ENCODE measurements at places on chromosomes 6 and 20. TPM values are rescaled to one million over a fixed set of nuclear protein-coding genes. Genes with fewer than 3 reads are reported as not detected.

DNA sequence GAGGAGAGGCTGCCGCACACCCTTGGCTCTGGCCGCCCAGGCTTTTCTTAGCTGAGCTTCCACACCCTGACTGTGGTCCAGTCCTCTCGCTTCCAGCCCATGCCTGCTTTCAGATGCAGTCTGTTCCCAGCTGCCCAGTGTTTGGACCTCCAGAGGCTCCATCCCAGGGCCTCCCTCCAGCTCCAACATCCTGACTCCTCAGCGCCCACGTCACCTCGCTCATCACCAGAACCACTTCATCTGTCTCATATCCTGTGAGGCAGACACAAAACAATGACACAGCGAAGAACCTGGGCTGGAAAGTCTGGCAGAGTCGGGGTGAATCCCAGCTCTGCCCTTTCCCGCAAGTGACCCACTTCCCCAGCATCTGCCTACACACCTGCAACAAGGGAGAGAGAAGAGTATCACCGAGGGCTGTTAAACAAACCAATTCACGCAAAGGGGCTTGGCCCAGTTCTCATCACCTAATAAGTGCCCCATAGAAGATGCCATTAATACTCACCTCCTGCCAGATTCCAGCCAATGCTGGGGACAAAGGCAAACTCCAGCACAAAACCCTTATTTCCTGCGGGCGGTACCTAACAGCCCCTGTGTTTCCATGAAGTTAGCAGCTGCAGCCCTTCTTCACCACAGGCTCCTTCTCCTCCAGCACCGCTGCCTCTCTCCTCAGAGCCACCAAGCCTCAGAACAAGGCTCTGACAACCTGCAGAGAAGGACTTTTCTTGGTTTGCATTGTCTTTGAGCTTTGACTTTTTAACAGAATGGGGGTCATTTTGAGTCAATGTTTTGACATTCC, 133.4 kb upstream of the CDH4 start:
- DNase-seq = peak; percentile 45

DNA sequence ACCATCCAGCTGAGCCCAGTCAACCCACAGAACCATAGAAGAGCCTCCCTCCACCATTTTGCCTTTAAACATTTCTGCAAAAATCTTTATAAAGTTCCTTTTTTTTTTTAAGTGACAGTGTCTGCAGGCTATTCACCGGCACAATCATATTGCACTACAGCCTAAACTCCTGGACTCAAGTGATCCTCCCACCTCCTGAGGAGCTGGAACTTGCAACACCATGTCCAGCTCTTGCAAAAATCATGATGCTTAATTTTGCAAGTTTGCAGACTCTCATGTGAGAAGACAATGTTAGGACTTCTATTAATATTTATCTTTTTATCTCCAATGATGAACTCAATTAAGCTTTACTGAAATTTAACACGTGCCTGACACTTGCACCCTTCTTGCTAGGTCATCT, 88.8 kb downstream of the INSM1 start:
- DNase-seq = no peak

DNA sequence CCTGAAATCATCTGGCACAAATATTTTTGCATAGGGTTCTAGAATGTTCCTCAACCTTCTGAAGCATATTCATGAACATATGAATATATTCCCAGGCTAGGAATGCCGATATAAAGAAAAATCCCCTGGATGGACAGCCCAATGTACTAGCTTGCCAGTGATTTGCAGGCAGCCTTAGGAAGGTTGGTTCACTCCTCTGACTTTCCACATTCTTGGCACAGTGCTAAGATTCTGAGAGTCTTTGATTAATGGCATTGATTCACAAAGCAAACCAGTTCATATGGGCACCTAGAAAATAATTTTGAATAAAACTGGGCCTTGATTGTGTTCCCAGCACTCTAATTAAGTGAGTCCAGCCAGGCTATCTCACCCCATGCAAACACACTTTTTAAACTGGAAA, 56.9 kb upstream of the ENPP4 start:
- DNase-seq = no peak

GRCh38 chr20:16703570-16703969, 26.3 kb upstream of the SNRPB2 start:
- no peak for DNase-seq

DNA sequence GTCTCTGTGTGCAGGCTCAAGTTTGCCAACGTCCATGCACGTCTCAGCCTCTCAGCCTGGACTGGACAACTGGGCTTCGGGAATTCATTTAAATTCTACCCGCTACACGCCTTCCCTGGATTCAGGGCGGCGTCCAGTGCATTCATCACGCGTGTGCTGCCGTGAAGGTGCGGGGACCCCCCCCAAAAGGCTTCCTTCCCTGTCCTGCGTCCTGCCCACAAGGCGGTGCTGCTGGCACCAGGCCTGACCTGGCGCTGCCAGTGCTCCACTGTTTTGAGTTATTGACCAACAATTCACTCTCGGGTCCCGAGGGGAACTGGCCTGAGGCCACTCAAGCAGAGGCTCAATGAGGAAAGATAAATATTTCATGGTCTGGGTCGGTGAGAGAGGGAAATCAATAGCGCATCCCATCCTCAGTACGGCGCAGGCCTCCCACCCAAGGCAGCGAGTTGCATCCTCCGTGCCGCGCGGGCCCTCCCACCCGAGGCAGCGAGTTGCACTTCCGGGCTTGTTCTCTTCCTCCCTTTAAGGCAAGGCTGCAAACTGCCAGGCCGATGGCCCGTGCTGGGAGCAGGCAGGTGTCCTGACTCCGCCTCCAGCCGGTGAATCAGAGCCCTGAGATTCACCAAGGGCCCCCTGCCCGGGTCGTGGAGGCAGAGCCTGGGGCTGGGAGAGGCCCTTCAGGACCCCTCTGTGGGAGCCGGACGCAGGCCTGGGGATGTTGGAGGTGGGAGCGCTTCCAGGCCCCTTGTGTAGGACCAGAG, 22.8 kb upstream of the BHLHE23 start:
- DNase-seq = no peak

DNA sequence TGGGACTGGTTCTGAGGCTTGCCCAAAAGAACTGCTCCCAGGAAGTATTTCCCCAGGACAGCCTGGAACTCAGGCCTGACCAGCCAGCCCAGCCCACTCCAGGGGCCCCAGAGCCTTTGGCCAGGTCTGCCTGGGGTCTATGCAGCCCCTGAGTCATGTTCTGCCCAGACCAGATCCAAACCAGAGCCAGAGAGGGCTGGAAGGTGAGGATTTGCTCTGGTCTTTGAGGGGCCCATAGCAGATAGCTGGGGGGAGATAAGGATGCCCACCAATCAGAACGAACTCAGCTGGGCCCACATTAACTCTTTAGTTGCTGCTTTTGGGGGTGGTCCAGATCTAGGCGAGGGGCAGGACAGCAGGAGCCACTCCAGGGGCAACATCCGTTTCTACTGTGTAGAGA, 16.8 kb downstream of the C6orf132 start:
- no peak for DNase-seq

Gene GJA1
- 8.3 TPM for total RNA-seq

Gene CCN6
- total RNA-seq = not detected

Gene XKR7
- under 0.01 TPM for total RNA-seq

Gene ENPP1
- 26.5 TPM for total RNA-seq

Gene NKAIN4
- not detected for total RNA-seq

Gene NR2E1
- not detected for total RNA-seq
